ENCODE measurements at places on chromosomes 6 and 20.

GRCh38 chr6:108632441-108632840 lies 71.7 kb downstream of the FOXO3 start:
- DNase-seq, result no peak

- no peak for DNase-seq
Observed at GRCh38 chr6:144711661-144712060, 426.5 kb downstream of the UTRN start.

GRCh38 chr20:9117548-9117947 lies 48.7 kb downstream of the PLCB4 start:
- DNase-seq, result no peak

DNA sequence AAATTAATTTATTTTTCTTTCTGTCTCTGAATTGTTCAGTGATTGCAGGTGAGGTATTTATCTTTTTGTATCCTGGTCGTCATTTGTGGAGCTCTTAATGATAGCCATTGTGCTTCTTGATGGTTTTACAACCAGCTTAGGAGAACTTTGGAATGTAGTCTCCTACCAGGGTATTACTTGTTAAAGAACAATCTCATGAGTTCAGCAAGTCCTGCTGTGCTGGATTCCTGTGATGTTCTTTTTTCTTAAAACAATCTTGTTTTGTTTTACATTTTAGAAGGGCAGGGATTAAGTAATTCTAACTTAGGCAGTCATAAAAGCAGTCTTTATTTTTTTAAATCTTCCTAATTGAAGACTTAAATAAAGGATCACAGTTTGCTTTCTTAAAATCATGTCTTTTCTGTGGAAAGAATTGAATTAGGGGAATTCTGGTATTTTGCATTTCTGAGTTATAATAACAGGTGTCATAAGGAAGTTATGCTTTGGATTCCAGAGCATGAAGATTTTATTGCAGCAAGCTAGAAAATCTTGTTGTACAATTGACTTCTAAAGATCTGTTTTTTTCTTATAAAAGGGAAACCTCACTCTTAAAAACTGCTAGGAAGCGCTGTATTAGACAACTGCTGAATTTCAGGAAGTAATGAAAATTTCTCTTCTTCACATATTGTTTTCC lies 23.7 kb downstream of the RIOK1 start:
- no peak for DNase-seq

DNA sequence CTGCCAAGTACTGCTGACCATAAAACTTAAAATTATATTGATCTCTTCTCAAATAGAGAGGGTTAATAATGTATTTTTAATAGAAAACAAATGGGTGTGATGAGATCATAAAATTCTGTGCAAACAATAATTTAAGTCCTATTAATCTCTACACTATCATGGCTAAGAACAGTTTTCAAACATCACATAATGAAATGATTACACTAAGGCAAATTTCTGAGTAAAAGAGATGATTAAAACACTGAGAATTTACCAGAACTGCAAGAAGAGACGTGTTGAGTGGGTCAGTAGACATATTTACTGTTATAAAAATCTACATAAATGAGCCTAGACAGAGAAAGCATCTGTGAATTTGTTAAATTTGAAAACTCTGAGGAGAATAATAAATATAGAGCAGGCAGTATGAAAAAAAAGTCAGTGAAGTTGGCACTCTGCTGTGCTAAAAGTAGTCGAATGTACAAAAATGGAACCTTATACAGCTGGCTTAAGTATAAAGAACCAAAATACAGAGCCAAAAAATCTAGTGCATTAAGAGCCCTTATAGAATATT lies 302.6 kb upstream of the MANEA start:
- no peak for DNase-seq

DNA sequence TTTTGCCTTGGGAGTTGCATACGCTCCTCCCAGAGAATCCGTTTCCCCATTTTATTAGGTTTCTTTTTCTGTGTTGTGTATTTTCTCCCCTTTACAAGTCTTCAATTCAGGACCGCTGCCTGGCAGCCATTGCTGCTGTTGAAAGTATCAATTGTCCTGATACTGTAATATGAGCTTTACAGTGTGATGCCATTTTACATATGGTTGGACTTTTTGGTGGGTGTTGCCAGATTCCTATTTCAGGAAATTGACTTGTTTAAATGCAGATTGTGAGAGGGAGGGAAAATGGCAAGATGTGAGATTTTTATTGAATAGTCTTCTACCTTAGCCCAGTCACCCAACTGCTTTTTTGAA lies 1.2 kb downstream of the PANK2 start:
- peak; percentile 82 for DNase-seq

GRCh38 chr6:168372889-168373288 lies 53.3 kb upstream of the DACT2 start:
- no peak for DNase-seq

DNA sequence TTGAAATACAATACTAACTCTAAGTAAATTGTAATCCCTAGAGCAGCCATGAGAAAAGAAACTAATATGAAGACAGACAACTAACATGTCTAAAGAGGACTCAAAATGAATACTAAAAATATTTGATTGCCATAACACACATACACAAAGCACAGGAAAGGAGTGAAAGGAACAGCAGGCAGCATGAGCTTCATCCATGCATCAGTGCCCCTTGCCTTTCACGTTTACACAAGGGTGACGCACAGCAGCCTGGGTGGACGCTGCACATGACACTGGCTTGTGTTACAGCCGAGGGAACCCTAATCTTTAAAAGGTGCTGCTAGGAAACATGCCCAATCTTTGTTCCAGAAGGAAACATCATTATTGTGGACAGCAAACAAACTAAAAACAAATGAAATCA lies 123.5 kb downstream of the MAN1A1 start:
- no peak for DNase-seq
